ENCODE measurements at places on chromosomes 3 and 15.

DNA sequence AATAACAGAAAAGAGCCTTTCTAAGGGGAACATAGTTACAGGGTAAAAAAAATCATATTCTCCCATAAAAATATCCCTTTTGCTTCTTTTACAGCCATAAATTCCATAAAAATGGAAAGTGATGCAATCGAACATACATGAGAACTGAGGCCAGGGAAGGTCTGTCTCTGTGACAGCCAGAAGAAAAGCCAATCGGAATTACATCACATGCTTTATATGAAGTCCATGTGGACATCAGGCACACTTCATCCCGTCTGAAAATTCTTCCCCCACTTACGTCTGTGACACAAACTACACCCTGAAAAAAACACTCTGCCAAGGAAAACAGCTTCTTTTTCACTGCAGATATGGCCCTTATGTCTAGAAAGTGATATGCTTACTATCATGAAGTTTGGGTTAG is 323.5 kb downstream of the ERC2 start:
- no peak for DNase-seq

GRCh38 chr3:117954131-117954530 is 1080.5 kb downstream of the IGSF11 start:
- no peak for DNase-seq

- DNase-seq = no peak
Observed at GRCh38 chr15:81749716-81750375, 296.0 kb downstream of the MEX3B start.

GRCh38 chr3:171122240-171122639 is 95.7 kb upstream of the SLC2A2 start:
- no peak for DNase-seq

- DNase-seq = peak; percentile 46
Observed at GRCh38 chr3:63864008-63864964, 619 bp downstream of the ATXN7 start.

DNA sequence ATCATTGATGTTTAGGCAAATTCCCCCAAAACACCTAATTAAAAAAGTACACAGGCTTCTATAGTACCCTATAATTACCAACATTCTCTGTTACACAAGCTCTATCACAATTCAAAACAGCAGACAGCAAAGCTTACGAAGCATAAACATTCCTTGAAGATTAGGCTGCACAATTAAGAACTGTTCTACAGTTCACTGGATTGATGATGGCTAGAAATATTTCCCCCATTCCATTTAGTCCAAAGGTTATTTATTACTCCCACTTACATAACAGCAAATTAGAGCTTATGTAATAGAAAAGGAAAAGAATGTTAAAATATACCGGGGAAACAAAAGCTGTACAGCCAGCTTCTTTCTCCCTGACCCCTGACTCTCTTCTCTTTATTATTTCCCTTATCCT is 49.3 kb downstream of the UACA start:
- DNase-seq = no peak

- no peak for DNase-seq
Observed at GRCh38 chr3:128337305-128337704, 129.4 kb downstream of the DNAJB8 start.

GRCh38 chr15:65529762-65530317 is 423 bp upstream of the HACD3 start:
- DNase-seq = no peak

DNA sequence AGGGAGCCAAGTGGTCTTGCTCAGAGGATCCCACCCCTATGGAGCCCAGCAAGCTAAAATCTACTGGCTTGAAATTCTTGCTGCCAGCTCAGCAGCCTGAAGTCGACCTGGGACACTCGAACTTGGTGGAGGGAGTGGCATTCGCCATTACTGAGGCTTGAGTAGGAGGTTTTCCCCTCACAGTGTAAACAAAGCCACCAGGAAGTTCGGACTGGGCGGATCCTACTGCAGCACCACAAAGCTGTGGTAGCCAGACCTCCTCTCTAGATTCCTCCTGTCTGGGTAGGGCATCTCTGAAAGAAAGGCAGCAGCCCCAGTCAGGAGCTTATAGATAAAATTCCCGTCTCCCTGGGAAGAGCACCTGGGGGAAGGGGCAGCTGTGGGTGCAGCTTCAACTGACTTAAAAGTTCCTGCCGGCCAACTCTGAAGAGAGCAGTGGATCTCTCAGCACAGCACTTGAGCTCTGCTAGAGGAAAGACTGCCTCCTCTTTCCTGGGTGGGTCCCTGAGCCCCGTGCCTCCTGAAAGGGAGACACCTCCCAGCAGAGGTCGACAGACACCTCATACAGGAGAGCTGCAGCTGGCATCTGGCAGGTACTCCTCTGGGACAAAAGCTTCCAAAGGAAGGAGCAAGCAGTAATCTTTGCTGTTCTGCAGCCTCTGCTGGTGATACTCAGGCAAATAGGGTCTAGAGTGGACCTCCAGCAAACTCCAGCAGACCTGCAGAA is 576.3 kb upstream of the NECTIN3 start:
- DNase-seq = no peak

GRCh38 chr15:50542887-50543210 is 3.6 kb downstream of the USP50 start:
- no peak for DNase-seq

DNA sequence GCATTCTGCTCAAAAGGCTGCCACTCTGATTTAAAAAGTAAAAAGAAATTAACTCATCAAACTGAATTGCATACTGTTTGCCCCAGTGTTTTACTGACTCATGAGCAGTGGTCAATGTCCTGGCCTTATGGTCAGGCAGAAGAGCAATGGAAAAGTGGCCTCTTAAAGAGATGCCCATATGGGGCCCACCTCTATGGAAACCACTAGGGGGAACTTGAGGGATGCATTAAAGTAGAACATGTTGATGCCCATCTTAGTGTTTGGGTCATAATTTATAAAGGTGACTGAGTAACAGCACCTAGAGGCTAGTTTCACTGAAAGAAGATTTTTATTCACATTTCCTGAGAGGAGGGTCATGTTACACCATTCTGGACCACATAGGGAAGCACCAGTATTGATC is 66.5 kb upstream of the RNU6-1 start:
- DNase-seq = no peak

- no peak for DNase-seq
Observed at GRCh38 chr15:74121039-74121438, 9.3 kb upstream of the ISLR2 start.

DNA sequence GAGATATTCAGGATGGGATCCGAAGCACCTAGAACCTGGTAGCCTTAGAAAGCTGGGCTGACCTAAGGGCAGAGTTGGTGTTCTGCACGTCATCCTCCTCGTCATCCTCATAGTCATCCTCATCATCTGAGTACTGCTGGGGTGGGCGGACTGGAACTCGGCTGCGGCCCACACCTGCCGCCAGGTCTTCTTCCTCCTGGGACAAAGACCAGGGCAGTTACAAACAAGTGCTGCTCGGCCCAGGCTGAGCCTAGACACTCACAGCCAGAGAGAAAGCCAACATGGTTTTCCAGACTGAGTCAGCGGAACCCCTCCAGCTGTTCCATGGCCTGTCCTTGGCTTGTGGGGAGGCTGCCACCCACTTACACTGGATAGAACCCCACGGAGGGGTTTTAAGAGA is 40.5 kb downstream of the SEMA3G start:
- no peak for DNase-seq

GRCh38 chr15:77818484-77819047 is 185.9 kb upstream of the LINGO1 start:
- DNase-seq = no peak

DNA sequence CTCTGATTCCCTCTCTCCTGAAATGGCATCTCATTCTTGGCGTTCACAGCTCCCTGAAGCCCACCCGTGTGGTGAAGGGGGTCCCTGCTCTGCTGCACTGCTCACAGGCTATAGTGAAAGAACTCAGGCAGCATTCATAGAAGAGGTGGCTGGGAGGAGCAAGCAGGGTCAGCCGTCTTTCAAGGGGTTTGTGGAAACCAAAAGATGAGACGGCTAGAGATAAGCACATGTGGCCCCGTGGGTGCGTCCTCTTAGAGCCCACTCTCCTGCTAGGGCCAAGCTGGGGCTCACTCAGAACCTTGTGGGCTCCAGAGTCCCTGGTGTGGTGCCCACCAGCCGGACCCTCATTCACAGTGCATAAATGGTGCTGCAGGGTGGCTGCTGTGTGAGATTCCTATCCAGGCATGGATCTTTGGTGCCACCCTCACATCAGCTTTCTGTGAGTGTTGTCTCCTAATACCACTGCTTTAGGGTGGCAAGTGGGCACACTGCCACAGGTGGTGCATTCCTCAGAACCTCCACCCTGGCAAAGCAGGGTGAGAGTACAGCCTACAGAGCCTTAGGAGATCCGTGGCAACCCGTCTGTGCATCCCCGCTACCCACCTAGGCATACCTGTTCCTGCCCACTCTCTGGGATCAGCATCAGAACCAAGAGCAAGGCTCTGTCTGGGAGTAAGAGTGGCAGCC is 11.2 kb upstream of the SEMA4B start:
- DNase-seq = no peak

- no peak for DNase-seq
Observed at GRCh38 chr15:47885920-47886319, 168.6 kb downstream of the SEMA6D start.

DNA sequence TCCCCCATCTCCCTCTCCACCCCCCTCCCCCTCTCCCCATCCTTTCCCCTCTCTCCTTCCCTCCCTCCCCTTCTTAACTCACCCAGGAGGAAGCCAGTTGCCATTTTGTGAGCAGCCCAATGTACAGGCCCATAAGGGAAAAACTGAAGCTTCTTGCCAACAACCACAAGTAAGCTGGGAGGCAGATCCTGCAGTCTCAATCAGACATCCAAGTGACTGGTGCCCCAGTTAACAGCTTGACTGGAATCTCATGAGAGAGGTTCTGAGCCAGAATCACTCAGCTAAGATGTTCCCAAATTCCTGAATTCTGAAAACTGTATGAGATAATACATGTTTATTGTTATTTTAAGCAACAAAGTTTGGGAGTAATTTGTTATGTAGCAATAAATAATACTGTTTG is 90.7 kb downstream of the C3orf70 start:
- no peak for DNase-seq

DNA sequence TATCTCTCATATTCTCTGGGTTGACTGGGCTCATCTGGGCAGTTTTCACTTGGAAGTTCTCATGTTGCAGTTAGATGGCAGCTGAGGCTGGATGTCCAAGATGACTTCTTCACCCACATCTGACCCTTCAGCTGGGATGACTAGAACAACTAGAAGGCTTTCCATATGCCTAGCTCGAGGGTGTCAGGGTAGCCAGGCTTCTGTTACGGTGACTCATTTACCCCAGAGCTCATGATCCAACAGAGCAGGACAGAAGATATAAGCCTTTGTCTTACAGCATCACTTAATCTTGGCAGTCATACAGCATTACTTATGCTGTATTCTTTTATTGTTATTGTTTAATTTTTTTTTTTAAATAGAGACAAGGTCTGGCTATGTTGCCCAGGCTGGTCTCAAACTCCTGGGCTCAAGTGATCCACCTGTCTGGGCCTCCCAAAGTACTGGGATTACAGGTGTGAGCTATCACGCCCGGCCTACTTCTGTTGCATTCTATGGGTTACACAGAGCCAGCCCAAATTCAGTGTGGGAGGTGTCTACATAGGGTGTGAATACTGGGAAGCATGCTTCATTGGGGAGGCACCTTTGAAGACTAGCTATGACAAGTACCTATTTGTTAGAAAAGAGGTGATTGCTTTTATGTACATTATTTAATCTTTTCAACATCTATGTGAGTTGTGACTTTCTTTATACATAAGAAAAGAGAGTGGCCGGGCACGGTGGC is 10.7 kb downstream of the HMCES start:
- DNase-seq = no peak

- peak; percentile 69 for DNase-seq
Observed at GRCh38 chr15:84734794-84735479, 13.5 kb upstream of the ZNF592 start.

GRCh38 chr3:13057282-13058040 is 15.8 kb downstream of the IQSEC1 start:
- no peak for DNase-seq

DNA sequence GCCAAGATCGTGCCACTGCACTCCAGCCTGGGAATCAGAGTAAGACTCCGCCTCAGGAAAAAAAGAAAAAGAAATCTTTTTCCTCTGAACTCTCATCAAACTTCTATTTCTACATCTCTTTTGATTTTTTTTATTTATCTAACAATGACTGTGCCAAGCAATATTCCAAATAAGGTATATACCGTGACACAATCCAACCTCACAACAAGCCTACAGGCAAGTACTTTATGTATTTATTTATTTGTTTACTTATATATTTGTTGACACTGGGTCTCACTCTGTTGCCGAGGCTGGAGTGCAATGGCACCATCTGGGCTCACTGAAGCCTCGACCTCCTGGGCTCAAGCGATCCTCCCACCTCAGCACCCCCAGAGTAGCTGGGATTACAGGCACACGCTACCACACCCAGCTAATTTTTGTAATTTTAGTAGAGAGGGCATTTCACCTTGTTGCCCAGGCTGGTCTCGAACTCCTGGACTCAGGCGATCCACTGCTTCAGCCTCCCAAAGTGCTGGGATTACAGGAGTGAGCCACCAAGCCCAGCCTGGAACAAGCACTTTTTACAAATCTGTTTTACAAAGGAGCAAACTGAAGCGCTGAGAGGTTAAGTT is 94.9 kb upstream of the CHD2 start:
- no peak for DNase-seq

DNA sequence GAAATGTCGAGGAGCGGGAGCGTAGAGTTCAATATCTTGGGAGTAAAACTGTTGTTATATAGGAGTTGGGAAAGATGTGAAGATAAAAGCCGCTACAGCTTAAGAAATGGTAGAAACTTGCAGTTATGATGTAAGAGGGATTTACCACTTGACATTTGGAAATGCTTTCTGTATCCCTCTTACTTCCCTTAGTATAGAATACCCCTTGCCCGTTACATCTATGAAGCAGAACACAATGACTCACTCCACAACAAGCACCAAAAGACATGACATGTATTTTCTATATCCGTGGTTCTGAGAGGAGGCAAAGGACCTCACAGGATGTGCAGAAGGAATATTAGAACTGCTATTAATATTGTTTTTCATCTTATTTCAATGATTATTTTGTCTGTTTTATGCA is 254.2 kb upstream of the NR2F2 start:
- DNase-seq = no peak

DNA sequence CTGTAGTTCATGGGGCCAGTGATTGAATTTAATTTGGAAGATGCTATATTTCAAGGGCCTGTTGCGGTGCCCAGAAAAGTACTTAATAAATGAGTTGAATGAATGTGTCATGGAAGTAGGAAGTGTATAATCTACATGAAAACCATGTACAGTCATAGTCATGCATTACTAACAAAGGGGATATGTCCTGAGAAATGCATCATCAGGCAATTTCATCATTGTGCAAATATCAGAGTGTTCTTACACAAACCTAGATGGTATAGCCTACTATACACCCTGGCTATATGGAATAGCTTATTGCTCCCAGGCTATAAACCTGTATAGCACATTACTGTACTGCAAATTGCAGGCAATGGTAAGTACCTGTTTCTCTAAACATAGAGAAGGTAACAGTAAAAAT is 10.7 kb upstream of the MYO5C start:
- DNase-seq = no peak

- DNase-seq = peak; percentile 61
Observed at GRCh38 chr15:52678468-52679231, 538 bp downstream of the ATOSA start.

GRCh38 chr3:134320749-134321148 is 53.5 kb downstream of the AMOTL2 start:
- no peak for DNase-seq
